NCI-H2081 (cell line): ENCODE measurements at places on chromosomes 7 and 10.

- DNase-seq = no peak
Observed at GRCh38 chr7:106018566-106019469, 55.8 kb downstream of the CDHR3 start.

GRCh38 chr7:133513608-133514007, 260.7 kb downstream of the EXOC4 start:
- DNase-seq = no peak

GRCh38 chr7:69162931-69163670, 435.2 kb upstream of the AUTS2 start:
- DNase-seq = no peak

- peak; percentile 73 for DNase-seq
Observed at GRCh38 chr7:128904381-128905197, 5.9 kb downstream of the KCP start.

GRCh38 chr10:99676426-99676825, 17.1 kb downstream of the ENTPD7 start:
- DNase-seq = no peak

DNA sequence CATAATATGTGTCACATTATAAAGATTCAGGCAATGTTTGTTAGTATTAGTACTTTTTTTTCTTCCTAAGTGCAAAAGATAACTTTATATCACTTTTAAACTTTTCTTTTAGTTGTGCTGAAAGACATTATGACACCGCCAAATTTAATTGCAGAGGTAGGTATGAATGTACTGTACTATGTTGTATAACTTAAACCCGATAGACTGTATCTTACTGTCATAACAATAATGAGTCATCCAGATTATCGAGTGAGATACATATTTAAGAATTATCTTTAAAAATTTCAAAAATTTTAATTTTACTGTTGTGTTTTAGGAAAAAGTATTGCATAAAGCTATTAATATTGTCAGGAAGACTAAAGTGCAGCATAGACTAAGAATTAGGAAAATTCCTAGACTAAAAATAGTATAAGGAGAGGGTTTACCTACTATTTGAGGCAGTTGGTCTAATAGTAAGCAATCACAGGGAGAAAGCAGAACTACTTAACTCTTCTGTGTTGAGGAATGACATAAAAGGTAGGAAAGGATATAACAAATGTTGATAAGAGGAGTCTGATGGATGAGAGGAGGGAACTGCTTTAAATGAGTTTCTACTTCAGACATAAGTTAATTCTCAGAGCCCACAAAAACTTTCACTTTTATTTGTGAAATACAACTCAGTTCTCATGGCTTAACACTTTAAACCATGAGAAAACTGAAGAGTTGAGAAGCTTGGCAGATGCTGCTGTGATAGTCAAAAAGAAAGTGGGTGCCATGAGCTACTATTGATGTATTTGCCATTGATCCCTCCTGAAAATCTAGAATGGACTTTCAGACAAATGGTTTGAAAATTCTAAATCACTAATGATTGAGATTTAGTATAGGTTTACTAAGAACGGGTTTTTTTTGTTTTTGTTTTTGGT, 67.8 kb downstream of the PTEN start:
- DNase-seq = no peak

DNA sequence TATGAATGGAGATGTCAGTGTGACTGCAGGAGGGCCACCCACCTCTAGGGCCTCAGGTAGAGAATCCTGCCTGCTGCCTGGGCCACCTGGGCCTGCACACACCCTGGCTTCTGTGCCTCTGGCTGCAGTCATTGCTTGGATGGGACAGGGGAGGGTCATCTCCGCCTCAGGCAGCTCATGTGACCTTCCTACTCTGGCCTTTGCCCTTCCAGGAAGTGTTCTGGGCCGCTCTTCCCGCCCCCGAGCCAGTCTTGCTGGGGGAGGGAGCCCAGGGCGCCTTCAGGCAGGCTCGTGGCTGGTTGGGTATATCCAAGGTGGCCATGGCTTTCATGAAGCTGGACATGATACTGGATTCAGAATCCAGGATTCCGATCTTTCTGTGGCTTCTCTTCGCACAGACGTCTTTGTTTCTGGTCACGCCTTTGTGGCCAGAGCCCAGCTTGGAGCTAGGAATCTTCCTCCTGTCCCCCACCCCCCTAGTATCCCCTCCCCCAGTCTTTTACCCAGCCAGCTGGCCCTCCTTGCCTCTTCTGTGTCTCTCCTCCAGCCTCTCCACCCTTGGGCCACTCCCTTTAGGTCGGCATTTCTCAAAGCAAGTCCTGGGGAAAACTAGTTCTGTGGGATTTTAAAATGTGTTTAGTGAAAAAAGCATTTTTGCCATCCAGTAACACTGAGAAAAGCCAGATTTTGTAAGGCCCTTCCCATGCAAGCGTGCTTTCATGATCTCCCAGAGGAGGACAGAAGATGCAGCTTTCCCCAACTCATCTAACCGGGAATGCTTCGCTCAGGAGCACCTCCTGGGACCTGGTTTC, 119.6 kb downstream of the ZMIZ1 start:
- no peak for DNase-seq

- no peak for DNase-seq
Observed at GRCh38 chr7:109213081-109213480, 643.4 kb downstream of the DNAJB9 start.

- DNase-seq = no peak
Observed at GRCh38 chr7:54882694-54883093, 123.7 kb upstream of the SEC61G start.

DNA sequence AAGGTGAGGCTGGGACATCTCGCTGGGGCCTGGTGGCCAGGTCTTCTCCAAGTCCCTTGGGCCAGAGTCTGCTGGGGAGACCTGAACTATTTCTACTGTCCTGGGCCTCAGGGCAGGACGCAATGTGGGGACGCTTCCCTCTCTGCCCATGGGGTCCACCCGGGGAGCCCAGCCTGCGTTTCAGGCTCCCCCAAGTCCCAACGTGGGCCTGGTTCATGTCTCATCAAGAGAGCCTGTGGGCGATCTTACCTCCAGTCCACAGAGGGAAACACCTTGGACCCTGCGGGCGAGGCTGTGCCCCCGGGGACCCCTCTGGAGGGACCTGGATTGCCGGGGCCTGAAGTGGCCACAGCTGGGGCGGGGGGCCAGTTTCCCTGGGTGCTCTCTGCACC, 91.7 kb downstream of the DNAJB6 start:
- DNase-seq = no peak

DNA sequence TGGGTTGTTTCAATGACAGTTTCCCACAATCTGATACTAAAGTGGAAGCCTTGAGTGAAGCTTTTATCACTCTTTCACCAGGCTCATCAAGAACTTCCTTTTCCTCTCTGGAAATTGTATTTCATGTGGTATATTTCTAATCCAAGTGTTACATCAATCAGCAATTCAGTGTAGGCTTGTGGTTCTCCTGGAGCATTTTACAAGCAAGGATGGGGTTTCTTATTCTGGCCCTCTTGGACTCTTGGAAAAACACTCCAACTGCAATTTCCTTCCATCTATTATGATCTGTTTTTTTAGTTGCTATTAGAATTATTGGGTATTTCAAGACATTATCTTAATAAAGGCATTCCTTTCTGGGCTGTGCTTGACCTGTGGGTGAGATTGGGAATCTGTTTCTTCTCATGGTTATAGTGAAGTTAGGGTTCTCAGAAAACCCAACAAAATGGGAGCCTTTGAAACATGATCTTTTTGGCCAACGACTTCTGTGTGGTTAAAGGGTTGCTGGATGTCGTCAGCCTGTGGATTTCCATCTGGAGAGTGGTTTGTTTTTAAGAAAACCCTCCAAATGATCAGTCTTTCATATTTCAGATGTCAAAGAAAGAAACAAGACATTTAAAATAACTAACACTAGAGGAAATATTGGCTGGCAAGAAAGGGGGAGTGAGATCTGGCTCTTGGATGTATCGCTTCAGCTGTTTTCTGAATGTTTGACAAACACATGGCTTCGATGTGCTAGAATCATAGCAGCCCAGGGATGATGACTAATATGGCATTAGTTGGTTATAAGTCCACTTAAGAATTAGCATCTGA, 540.2 kb downstream of the LRMDA start:
- no peak for DNase-seq

DNA sequence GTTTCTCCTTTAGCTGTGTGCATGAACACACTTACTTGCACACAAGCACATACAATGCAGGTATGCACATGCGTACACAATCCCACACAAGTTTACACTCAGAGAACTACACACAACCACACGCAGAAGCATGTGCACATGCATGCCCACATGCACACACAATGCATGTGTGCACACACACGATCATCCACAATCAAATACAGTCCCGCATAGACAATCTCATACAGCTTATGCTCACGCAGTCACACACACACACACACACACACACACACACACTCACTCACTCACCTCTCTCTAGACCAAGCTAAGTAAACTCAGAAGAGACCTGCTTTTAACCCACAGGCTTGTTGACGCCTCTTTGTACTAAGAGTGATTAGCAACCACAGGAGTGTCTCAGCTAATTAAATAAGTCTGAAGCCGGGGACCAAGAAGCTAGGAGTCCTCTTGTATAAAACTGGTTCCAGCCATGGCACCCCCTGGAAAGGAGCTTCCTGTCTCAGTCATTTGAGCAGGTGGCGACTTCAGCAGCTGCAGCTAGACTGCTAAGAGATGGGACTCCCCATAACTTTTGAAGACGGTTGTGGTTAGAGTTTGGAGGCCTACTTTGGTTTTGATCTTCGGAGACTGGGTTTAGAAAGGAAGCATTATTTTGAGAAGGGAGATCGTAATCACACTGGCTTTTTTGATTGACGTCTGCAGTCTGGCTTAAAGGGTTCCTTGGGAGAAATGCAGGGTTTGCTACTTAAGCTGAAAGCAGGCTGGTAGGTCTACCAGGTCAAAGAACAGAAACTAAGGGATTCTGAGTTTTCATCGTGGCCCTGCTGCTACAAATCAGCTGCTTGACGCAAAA, 82.3 kb upstream of the ADRB1 start:
- DNase-seq = peak; percentile 49

- peak; percentile 78 for DNase-seq
Observed at GRCh38 chr7:143884969-143885559, 16.9 kb downstream of the TCAF1 start.

DNA sequence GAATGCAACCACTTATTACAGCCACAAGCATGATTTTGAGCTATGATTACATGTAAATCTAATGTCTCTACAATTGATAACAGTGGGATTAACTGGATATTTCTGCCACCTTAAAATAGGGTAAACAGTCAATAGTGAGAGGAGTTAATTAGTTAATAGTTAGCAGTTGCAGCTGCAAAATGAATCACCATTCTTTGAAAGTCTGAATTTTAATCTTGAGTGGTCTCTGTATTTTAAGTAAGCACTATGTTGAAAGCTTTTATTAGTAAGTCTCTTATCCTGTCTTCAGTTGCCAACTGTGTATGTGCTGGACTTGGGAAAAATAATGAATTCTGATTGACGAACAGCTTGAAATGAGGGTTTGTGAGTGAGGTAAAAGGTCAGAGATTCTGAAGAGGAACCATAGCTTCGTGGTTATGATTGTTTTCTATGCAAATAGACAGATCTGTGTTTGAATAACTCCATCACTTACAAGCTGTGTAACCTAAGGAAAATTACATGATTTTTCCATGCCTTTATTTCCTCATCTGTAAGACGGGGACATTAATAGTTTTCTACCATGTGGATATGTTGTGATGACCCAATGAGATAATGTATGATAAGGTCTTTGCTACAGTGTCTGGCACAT, 75.2 kb downstream of the RNLS start:
- DNase-seq = no peak

DNA sequence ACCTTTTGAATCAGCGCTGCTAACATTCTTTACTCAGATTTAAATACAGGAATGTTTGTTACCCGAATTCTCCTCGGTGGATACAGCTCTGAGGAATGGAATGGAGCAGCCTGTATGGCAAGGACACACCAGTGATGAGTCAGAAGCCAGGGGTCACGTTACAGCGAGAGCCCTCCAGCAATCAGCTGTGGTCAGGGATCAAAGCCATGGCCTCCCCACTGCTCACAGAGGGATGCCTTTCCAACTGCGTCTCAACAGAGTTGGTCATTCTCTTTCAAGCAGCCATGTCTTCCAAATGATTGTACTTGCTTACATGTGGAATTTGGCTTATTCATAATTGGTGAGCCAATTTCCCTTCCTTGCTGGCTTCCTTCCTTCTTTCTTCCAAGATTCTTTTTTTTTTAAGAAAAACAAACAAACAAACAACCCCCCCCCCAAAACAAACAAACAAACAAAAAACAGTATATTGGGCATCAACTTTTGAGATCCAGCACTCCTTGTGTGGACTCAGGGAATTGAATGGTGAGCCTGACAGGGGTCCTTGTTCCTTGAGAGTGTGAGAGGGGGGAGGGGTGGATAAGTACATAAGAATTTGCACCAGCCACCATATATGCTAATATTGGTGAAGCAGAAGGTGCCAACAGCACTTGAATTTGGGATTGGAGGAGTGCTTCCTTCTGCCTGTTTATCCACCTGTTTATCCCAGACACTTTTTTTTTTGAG, 100.2 kb downstream of the ATXN7L1 start:
- DNase-seq = no peak

DNA sequence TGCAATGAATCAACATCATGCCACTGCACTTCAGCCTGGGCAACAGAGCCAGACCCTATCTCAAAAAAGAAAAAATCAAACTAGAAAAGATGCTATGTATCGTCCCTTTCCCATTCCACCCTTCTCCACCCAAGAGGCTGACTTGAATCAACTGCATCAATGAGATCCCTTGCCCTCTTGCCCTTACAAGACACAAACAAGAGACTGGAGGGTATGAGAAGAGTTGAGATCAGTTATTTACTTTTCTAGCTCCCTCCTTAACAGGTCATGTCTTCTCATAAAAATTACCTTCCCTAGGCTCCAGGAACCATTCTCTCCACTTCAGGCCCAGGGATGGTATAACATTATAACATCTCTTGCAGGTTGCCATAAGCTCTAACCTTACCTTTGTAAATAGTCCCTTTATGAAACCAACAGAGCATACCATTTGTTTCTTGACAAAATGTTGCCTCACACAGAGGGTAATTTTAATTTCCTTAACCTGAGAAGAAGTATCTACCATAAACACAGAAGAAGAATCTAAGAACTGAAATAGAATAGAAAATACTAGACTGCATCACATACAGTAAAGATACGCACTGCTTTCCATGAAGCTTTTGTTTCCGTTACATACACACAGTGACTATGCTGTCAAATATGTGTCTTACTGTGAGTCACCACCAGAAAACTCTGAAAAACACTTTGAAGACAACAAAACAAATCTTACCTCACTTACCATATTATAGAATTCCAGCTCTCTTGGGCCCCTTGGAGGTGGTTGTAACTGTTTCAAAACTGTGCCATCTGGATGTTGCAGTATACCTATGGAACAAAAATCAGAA, 30.5 kb downstream of the IPMK start:
- DNase-seq = no peak

DNA sequence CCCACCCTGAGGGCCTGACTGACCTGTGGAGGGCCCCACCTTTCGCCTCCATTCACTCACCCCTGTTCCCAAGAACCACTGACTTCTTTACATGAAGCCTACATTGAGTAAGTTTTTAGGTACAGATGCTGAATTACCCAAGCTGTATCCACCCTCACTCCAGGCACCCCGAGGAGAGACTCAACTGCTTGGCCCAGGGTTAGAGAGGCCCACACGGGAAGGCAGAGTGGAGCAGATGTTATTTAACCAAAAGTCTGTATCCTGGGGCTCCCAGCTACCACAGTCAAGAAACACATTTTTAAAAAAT, 213.1 kb upstream of the FRMD4A start:
- DNase-seq = no peak

- no peak for DNase-seq
Observed at GRCh38 chr7:51446356-51446755, 129.7 kb upstream of the COBL start.

- no peak for DNase-seq
Observed at GRCh38 chr10:61475449-61475873, 22.3 kb upstream of the TMEM26 start.

- no peak for DNase-seq
Observed at GRCh38 chr10:22319547-22319979, 1.3 kb upstream of the BMI1 start.
